ENCODE measurements at places on chromosomes 7 and 10.
A peak's percentile ranks its signal among the peaks of the same experiment; 100 is the strongest.

GRCh38 chr7:54811846-54812254, 52.8 kb upstream of the SEC61G start:
- DNase-seq: peak; percentile 61

DNA sequence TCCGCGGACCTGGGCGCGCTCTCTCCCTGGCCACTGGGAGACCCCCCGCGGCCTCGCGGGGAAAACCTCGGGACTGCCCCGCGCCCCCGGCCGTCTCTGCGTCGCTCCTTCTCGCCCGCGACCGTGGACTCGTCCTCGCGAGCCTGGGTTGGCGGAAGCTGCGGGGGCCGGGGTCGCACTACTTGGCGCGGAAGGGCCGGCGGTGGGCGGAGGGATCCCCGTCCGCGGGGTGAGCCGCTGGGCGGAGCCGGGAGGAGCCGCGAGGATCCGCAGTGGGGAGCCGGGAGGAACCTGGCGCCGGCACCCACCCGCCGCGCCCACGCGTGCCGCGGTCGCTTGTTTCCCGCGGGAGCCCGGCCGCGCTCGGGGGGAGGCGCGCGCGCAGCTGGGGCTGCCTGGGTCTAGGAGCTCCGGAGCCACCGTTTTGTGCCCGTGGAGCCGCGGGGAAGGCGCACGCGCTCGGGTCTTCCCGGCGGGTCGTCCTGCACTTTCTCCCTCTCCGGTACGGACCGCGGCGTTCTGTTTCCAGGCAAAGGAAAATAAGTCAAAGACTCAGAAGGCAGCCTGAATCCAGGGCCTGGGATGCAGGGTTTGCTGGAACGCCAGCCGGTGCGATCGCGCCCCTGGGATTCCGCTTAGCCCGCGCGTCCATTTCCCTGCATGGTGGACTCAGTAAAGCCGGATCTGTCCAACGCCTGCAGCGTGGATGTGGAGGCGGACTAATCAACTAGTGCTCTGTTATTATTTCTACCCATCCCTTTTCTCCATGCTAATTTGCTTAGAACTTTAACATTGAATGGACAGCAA, 28.7 kb upstream of the KMT2C start:
- DNase-seq: peak; percentile 79

GRCh38 chr7:33421429-33421828, 292.1 kb downstream of the BBS9 start:
- peak; percentile 13 for DNase-seq

- no peak for DNase-seq
These were observed 178.4 kb downstream of the CPEB3 start for GRCh38 chr10:92112462-92112861.

DNA sequence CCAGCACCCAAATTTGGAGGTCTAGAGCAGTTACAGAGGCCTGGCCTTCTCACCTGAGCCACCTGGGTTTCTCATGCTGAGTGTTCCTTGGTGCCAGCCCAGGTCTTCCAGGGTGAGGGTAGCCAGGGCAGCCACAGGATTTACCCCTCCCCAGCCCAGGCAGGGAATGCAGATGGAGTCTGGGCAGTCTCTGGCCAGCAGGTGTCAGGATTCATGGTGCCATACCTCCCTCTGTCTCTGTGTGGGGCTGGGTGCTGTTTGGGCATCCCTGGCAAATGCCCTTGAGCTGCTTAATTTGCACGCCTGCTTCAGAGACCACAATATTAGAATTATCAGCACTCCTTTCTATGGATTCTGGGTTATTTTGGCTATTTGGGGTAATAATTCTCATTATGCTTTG, 246.7 kb downstream of the GFRA1 start:
- DNase-seq: no peak
